ENCODE measurements at places on chromosomes 2 and 18.

DNA sequence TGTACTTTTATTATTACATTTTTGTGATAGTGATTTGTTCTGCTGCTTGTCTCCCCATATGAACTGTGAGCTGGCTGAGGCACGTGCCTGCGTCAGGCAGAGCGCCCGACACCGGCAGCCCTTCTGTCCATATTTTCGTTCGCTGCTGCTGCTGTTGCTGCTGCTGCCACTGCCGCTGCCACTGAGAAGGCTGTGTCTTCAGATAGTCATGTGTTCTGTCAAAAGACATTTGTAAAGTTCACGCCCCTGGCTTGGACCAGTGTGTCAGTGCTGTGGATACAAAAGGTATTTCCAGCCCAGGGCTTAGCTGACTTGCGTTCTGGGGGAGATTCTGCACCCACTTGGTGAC is 47.0 kb downstream of the TWIST2 start:
- DNase-seq = no peak

DNA sequence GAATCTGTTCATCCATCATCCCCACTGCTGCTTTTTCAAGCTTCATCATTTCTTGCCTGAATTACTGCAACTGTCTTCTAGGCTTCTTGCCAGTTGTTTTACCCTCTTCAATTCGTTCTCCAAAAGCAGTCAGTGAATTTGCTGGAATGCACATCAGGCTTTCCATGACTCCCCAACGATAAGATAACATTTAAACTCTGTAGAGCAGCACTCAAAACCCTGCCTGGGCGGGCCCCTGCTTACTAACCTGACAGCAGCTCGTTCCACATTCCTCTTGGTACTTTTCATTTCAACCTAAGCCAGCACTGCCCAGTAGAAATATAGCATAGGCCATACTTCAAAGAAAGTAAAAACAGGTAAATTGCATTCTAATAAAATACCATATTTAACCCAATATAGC is 342.9 kb downstream of the SUCLG1 start:
- DNase-seq = no peak

GRCh38 chr2:205680067-205680466 is 2.2 kb upstream of the NRP2 start:
- DNase-seq = no peak

DNA sequence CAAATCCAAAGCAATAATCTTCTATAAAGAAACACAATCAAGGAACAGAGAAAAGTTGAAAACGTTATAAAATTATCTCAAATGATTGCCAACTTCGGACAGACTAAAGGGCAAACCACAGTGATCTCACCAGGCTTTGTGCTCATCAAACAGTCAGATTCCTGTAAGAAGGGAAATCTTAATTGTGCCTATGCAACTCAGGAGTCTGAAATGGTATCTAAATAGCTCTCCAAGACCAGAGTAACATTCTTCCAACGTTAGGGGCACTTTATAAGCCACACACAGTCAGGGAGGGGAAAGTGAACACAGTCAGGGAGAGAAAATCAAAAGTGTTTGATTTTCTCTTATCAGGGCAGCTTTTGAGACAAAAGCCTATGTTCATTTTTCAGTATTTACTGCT is 29.4 kb downstream of the PLEKHM3 start:
- DNase-seq = no peak

DNA sequence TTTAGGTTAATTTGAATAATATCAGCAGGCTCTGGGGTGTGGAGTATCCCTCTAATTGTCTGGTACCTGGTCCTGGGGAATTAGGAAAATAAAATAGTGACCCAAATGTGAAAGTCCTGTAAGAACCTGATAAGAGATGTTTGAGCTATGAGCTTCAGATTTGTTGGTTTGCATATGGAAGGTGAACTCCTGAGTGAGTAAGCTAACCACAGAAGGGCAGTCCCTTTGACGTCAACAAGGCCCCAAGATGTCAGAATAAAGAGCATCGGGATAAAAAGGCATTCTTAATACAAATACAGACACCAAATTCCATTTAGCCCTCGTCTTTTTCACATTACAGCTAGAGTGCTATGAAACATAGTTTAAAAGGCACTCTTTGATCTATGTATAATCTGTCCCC is 1366.3 kb upstream of the TMEFF2 start:
- DNase-seq = no peak

- no peak for DNase-seq
These were observed 53.6 kb downstream of the PARD6G start for GRCh38 chr18:80193701-80194100.

Data from activated CD4-positive, CD25-positive, alpha-beta regulatory T cell treated with anti-CD3 and anti-CD28 coated beads, Interleukin-2, amount 50 U/mL, for 72 hours (primary cell).